ENCODE measurements at places on chromosomes 2 and 18.

- no peak for DNase-seq
Observed at GRCh38 chr2:221075203-221075602, 496.9 kb downstream of the EPHA4 start.

GRCh38 chr2:240640939-240641338, 15.7 kb downstream of the GPR35 start:
- no peak for DNase-seq

DNA sequence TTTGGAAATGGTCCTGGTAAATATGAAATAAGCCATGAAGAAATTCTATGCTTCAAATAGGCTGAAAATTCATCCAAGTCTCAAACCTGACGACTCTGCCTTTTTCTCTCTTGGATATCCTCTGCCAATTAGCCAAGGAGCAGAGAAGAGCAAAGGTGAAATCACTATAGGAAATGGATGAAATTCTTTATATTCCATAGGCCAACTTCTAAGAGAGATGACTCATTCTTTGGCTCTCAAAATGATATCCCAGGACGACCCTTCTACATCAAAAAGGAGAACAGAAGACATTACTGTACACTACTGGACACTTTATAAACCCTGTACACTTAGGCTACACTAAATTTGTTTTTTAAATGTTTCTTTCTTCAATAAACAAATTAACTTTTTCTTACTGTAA, 22.7 kb downstream of the PDE1A start:
- DNase-seq = no peak

DNA sequence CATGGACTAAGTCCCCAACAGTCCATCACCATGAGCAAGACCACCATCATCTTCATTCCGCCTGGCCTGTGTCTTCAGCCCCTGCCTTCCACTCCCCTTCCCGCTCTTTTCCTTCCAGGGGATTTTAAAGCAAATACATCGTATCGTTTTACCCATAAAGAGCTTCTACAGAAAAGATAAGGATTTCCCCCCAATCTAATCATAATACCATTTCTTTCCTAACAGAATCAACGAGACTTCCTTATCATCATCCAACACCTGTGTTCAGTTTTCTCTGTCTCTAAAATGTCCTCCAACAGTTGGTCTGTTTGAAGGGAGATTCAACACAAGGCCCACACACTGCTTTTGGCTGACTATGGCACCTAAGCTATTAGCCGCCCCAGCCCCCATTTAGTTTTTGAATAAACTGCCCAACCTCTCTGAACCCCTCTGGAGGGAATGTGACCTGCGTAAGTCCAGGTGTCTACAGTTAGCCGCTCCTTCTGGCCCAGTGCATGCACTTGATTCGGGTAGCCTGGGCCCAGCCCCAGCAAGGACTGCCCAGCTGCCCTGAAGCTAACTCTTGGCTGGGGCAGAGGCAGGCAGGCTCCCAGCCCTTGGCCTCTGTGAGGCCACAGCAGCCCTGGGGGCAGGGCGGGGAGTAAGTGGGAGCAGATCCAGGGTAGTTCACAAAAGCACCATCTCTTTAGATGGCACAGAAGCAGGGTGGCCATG, 25.3 kb upstream of the SEMA4C start:
- DNase-seq = no peak

- no peak for DNase-seq
Observed at GRCh38 chr2:223460774-223461211, 141.4 kb downstream of the SCG2 start.

DNA sequence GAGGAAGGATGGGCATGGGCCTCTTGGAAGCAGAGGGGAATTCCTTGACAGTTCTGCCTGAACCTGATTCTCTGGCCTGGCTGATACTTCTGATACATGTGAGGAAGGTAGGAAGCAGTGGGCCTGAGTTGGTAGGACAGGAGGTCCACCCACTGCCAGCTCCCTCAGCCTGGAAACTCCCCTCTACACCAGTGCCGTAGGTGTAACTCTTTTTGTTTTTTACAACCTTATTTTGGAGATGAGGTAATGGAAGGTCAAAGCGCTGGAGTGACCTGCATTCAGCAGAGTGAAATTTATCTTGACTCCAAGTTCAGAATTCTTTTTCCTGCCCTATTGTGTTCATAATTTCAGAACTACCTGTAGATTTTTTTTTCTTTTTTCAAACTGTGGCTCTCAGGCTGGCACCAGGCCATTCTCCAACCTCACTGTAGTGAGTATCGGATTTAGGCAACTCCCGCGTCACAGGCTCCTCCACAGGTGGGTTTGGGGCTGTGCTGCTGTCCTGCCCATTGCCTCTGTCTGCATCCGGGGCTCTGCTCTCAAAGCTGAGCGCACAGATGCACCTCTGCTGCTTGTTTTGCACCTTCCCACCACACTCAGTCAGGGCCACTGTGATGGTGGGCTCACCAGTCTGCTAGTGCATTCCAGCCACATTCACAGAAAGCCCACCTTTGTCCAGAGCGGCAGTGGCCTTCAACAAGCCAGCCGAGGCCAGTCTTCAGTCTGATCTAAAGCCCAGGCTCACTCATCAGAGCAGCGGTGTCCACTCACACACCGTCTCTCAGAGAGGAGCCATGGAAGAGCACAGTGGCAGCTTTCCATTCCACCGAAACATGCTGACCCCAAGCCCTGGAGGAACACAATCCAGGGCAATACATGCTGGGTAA, 87.2 kb downstream of the UXS1 start:
- no peak for DNase-seq

GRCh38 chr2:43192744-43193651, 33.4 kb downstream of the ZFP36L2 start:
- DNase-seq = no peak

- DNase-seq = no peak
Observed at GRCh38 chr2:156199588-156199987, 132.9 kb downstream of the NR4A2 start.

DNA sequence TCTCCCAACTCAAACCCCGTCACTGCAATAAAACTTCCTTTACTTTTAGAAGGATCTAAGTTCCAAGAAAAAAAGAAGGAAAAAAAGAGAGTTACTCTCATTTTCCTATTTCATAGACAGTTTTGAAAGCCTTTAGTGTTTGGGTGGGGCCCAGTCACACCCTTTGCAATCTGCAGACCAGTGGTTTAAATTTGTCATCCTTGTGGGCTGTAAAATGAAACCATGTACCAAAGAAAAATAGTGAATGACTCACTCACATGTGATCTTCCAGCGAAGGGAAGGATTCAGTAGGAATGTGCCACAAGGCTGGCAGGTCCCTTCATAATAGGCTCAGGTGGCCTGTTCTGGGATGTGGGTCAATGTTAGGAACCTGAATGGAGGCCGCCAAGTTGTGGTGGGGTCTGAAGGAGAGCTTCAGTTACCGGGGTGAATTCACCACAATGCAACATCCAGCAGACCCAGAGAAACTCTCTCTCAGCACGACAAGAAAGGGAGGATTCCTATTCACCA, 28.3 kb downstream of the ANXA4 start:
- no peak for DNase-seq

DNA sequence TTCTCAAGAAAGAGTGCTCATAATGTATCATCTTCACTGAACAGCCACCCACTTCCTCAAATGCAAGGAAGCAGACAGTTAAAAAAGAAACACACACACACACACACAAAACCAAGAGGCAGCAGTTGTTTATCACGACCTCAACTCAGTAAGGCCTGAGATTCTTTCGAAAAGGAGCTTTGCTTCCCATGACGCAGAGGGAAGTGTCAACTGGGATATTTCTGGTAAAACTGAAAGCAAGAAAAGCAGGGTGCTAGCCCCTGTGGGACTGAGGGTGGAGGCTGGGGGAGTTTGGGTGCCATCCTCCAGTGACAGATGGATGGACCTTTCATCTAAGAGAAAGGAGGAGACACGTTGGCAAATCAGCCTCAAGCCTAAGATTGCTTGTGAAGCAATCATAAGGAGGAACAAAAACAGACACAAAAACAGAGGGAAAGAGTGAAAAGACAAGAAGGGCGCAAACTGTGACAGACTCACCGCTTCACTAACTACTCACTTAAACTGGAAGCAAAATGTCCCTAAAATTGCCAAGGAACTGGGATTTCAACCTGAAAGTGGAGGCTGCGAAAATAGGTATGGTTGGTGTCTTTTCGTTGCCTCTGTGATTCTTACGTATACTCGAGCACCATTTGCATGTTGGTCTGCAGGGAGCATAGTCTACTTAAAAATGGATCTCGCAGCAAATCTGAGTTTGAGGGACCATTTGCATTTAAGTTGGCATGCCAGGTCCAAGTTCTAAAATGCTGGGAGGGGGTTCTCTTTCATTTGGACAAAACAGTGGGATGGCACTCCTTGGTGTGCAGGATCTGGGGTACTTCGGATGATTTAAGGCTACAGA, at the start of gene ARHGAP25:
ARHGAP25 (plus strand) TSS at position 124 of the 838 bp plus-strand sequence; CDS start at position 513, 389 bp downstream.
- no peak for DNase-seq

GRCh38 chr2:147980940-147981528, 39.5 kb downstream of the ORC4 start:
- no peak for DNase-seq

DNA sequence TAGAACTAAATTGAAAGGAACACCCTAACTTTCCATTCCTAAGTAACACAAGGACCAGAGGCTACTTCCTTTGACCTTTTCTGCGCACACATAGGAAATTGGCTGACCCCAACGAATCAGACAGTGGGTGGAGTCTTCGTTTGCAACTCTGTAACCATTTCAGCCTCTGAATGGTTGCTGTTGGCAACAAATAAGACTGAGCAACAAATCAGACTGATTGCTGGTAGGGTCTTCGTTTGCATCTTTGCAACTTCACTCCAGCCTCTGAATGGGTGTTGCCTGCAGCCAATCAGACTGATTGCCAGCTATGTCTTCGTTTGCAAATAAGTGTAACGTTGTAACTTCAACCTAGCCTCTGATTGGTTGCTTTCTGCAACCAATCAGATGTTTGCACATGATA, 34.6 kb downstream of the USP40 start:
- DNase-seq = no peak

DNA sequence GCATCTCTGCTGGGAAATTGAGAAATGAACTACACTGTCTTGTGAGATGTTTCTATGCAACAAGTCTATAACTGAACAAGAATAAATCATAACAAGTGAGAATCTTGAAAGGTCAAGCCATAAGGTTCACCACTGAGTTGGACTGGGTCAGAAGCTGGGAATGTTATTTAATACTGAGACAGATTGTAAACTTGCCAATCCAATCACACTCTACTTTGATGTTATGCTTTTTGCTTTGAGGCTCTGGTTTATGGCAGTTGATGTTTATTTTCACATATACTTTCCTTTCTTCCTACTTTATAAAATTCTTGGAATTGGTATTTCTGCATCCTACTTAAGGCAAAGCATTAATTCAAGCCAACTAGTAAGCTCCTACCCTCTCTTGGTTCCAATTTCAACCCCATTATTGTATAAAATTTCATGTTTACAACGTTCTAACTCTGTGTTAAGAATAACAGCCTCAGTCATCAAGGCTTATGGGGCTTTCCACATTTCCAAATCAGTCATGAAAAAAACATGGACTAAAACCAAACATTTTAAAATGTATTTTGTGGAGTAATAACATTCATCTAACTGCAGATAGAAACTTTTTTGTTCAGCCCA, 533.4 kb downstream of the NYAP2 start:
- DNase-seq = no peak

DNA sequence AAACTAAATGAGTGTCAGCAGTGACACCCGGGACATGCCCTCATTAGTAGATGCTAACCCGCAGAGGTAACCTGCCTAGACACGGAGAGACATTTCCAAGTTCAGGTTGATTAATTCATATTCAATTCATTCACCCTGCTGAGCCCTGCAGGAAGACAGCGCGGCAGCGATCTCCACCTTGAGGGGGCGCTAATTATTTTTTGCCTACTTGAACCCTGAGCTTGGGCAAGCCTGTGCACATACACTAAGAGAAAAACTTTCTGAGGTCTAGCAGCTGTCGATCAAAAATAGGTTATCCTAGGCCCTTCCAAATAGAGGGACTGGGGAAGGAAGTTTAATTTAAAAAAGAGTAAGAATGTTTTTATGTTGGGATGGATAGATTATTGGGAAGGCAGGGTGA, 1.3 kb upstream of the LYPD6 start:
- peak; percentile 10 for DNase-seq

GRCh38 chr2:101063352-101064124, 61.4 kb downstream of the RPL31 start:
- no peak for DNase-seq

- DNase-seq = no peak
Observed at GRCh38 chr2:133968446-133968845, 285.4 kb upstream of the MGAT5 start.

GRCh38 chr2:66334237-66335029, 100.5 kb upstream of the MEIS1 start:
- DNase-seq = no peak

DNA sequence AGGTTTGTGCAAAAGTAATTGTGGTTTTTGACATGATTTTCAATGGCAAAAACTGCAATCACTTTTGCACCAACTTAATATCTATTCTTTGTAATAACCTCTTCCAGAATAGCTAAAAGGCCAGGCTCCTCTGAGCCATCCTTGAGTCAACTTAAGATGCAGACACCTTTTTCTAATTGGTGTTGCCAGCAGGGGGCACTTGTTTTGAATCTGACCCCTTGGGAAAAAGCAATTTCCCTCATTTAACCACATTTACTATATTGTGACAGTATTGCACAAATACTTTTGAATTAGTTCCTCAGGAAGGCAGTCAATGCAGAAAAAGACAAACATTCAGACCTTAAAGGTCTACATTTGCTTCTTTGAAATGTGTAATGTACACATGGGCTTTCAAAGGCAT, 78.6 kb upstream of the GALNT5 start:
- no peak for DNase-seq

- DNase-seq = no peak
Observed at GRCh38 chr18:48627216-48627615, 88.4 kb downstream of the CTIF start.

DNA sequence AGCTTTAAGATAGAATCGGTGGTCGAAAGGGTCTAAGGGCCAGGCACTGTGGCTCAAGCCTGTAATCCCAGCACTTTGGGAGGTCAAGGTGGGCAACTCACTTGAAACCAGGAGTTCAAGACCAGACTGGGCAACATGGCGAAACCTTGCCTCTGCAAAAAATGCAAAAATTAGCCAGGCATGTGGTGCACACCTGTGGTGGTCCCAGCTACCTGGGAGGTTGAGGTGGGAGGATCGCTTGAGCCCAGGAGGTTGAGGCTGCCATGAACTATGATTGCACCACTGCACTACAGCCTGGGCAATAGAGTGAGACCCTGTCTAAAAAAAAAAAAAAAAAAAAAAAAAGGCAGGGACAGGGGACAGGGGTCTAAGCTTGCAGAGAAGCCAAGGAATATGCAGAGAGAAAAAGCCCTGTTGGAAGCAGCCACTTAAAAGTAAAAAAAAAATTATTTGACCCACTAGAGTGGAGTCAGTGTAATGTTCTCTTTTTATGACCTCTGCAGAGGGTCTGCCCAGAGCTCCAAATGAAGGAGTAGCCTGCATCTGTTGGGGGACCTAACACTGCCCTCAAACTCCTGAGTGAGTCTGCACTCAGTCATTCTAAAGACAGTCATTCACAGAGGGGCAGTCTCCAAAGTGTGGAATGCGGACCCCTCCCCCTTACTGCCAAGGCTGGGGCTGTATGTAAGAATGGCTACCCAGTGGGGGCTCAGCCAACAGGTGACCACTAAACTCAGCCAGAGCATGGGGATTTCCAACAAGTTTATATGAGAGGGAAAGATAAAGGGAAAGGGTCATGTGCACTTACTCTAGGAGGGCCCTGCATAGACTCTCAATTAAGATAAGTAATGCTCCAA, 118.5 kb upstream of the CDCA7 start:
- DNase-seq = no peak
